ENCODE measurements at places on chromosomes 7 and 10. TPM values are rescaled to one million over a fixed set of nuclear protein-coding genes. Genes with fewer than 3 reads are reported as not detected.

DNA sequence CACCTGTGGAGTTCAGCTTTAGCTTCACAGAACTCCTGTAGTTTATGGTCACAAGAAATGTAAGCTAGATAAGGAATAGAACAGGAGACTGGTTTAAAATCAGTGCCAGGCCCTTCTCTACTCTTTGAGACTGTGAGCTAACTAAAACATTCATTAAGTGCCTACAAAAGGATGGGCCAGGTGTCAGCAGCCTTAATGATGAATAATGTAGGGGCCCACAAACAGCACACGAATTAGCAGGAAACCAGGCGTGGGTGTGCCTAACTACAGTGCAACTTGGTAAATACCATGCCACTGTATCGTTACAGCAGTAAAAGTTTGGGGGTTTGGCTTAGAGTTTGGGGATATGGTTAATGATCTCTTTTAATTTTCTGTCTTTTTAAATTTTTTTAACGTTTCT lies 6.1 kb upstream of the ABLIM1 start:
- no peak for DNase-seq

GRK5 gene
- total RNA-seq = 11.4 TPM

PLEKHS1 gene
- not detected for total RNA-seq

DNA sequence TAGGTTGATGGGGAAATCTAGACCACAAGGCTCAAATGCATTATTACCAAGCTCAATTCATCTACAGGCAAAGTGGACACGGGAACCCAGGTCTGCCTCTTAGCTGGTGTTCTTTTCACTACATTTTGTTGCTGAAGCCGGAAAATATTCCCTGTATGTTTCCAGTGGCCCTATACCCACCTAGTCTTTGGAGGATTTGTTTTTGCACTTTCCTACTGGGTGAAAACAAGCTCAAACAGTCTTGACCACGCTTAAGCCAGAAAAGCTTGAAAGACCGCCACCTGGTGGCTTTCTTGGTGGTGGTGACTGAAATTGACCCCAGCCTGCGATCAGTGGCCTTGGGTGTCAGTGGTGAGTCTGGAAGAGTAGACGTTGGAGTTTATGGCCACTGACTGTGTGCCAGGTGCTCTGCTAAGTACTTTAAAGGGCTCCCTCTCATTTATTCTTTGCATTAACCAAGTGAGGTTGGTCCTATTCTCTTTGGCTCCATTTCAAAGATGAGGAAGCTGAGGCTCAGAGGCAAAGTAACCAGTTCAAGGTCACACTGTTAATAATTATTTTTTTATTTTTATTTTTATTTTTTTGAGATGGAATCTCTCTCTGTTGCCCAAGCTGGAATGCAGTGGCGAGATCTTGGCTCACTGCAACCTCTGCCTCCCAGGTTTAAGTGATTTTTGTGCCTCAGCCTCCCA lies 11.1 kb upstream of the CRTAC1 start:
- peak; percentile 49 for DNase-seq

All from HT1080 (cell line).